ENCODE measurements at places on chromosomes 5 and 9.

DNA sequence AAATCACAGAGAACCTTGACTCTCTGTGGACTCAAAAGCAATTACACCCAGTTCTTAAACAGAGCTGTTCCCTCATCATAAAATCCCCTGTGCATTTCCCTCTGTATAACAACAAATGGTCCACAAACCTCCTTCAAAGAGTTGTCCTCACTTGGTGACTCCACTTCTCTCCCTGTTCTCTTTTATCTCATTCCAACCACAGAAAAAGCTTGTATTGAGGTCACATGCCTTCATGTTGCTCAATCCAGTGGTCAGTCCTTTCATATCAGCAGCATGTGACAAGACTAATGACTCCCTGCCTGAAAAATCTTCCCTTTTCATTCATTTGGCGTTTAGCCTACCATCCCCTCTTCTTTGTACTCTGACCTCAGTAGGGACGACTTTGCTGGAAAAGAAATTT is 158.0 kb downstream of the DEPDC1B start:
- no peak for DNase-seq

DNA sequence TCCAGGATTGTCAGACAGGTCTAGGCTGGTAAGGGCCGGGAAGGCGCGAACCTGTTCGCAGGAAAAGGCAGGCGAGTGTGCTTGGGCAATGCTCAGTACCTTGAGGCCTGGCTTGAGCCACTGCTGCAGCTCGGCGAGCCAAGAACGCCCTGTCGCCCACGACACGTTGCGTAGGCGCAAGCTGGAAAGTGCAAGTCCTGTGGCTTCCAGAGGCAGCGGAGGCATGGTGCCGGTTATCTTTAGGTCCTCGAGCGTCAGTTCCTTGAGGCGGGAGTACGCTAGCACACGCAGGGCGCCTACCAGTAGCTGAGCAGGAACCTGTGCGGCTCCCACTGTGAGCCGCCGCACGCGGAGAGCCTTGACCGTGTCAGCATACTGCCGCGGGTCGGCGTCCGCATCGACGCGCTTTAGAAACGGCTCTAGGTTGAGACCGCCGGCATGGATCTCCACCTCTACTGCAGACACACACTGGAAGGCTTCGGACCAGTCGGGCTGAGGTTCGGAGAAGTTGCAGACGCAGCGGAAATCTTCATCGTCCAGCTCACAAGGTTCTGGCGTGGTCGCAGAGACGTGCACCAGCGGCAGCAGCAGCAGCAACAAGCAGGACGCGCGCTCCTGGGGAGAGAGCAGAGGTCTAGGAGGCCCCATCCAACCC is 482 bp downstream of the CD14 start:
- DNase-seq = peak; percentile 85

- peak; percentile 25 for DNase-seq
Observed at GRCh38 chr9:116476935-116477381, 210.1 kb upstream of the TRIM32 start.

DNA sequence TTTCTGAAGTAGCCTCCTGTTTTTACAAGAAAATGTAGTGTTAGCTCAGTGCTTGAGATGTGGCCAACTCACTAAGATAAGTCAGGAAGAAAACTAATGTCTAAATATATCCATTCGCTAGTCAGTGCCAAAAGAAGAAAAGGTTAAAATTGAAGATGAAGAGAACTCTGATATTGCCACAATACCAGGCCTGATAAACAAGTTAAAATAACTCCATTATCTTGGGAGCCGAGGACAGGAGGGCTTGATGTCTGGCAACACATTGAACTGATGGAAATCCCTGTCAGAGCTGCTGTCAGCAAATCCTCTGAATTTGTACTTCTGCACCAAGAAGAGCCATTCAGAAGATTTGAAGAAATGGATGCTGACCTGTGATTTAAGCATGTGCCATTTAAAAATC is 103.4 kb downstream of the LRRC70 start:
- DNase-seq = no peak

GRCh38 chr5:21802100-21802499 is 1051.0 kb downstream of the CDH12 start:
- no peak for DNase-seq

DNA sequence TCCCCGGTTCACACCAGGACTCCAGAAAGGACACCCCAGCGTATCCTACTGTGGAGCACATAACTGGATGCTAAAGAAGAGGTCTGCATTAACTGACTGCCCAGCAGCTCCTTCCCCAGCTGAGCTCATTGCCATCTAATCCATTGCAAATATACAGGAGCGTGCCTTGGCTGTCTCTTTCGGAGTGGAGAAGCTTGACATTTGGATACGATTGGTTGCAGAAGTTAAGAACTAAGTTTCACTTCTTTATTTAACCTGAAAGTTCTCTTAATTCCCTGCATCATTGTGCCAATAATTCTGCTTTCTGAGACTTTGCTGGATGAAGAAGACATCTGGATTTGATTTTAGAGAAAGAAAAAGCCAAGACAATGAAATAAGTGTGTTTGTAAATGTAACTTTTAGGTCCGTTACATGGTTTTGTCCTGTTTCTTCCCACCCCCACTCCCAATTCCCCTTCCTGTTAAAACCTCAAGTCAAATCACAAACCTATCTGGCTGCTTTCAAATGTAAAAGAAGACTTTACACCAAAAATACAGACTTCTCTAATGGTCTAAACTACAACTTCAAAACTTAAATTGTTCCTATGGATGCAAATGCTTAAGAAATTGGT is 33.9 kb downstream of the TAS2R1 start:
- DNase-seq = no peak

GRCh38 chr5:79745255-79745654 is 55.6 kb downstream of the CMYA5 start:
- DNase-seq = no peak

- DNase-seq = no peak
Observed at GRCh38 chr9:91814753-91815152, 135.3 kb downstream of the ROR2 start.

DNA sequence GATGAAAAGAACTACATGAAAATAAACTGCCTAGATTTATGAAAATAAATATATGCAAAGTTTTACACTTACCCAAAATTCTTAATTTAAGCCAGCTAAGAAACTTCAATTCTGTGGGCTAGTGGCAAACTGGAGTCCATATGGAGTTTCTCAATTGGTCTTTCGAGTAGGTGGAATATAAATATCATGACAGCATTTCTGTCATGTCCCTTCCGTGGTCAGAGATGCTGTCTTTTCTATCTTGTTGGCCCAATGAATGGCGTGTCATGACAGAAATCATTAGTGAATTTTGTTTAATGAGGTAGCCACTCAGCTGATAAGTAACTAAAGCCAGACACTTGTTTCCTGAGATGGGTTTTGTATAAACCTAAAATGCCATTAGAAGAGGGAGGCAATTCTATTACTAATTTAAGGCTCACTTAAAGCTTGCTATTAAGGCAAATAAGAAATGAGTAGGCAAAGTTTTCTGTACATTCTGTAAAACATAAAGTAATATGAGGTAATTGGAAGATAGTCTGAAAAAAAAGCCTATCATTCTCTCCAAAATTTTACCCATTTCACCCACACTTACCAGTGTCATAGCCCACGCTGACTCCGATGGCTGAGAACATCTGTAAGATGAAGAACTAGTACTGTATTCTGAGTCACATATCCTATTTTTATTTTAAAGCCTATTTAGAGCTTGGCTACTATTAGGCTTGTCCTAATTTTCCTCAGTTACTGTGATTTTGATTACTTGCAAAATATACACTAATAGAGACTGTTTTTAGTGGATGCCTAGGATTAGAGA is 419.3 kb upstream of the MEF2C start:
- no peak for DNase-seq

DNA sequence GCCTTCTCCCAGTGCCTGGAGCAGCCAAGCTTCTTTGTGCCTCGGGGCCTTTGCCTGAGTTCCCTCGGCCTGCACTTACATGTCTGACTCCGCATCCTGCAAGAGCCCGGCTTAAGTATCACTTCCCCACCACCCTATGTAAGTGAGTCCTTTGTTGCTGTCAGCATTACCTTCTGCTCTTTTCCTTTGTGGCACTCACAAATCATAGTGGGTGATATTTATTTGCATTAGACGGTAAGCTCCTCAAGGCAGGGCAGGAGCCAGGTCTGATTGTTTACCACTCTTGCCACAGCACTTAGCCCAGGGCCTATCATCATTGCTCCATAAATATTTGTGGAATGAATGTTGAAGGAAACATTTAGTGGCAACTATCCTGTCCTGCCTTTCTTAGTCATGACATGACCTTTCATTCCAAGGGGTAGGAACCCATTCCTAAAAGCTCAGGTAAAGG is 4.8 kb downstream of the GM2A start:
- no peak for DNase-seq

GRCh38 chr5:160262151-160263074 is 33.1 kb downstream of the FABP6 start:
- no peak for DNase-seq

DNA sequence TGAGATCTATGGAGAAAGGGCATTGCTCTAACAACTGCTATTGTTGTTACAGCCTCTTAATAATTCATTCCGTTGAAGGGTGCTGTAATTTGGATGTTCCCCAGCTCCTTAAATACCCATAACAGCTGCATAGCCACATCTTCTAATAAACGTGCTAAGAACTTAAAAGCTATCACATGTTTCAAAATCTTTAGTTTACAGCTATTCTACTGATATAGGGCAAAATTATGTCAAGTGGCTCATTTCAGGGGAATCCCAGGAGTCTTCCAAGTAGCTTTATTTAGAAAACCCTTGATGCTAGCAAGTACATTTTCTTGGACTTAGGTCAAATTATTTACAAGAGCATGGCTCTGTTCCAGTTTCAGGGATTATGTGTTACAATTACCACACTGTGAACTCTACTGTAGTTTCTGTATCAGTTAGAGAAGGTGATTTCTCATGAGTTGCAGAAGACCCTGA is 990.4 kb upstream of the ACO1 start:
- no peak for DNase-seq

DNA sequence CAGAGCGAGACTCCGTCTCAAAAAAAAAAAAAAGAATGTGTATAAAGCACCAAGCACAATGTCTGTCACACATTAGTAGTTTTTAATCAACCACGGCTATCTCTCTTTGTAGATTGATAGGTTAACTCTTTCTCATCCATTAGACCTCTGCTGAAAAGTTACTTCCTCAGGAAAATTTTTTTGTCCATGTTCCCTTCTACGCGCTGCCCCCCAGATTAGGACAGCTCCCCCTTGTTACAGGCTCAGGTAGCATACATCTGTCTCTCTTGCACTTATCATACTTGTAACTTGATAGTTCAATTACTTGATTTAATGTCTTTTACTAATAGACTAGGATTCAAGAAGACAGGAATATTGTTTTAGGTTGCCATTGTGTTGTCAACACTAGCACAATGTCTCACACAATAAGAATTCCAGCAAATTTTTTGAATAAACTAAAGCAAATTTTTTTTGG is 1.5 kb downstream of the SPDL1 start:
- DNase-seq = no peak

- peak; percentile 40 for DNase-seq
Observed at GRCh38 chr9:133120501-133121197, 391 bp downstream of the RALGDS start.

GRCh38 chr5:152072091-152072490 is 147.4 kb upstream of the GLRA1 start:
- DNase-seq = no peak

GRCh38 chr5:61575103-61575502 is 243.0 kb downstream of the ZSWIM6 start:
- DNase-seq = no peak

GRCh38 chr5:176542596-176543427 is 5.6 kb upstream of the RNF44 start:
- peak; percentile 31 for DNase-seq

- DNase-seq = no peak
Observed at GRCh38 chr5:40410231-40410861, 269.4 kb upstream of the PTGER4 start.

DNA sequence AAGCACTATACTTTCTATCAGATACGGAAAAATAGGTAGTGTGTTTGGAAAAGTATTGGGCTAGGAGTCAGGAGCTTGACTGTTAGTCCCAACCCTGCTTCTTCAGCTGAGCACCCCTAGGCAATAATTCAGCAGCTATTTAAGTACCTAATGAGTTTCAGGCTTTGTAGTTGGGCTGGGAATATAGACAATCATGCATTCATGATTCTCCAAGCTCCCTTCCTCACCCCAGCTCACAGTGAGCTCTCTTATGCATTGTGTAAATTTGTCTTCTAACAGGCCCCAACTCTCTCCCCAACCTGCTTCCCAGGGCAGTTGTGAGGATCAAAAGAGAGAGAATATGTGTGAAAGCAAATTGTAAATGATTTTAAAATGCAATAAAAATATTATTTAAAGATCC is 201.2 kb downstream of the MSX2 start:
- DNase-seq = no peak

Data from G401 (cell line).